ENCODE measurements at places on chromosomes 4 and X. TPM values are rescaled to one million over a fixed set of nuclear protein-coding genes. Genes with fewer than 3 reads are reported as not detected.
A peak's percentile ranks its signal among the peaks of the same experiment; 100 is the strongest.

DNA sequence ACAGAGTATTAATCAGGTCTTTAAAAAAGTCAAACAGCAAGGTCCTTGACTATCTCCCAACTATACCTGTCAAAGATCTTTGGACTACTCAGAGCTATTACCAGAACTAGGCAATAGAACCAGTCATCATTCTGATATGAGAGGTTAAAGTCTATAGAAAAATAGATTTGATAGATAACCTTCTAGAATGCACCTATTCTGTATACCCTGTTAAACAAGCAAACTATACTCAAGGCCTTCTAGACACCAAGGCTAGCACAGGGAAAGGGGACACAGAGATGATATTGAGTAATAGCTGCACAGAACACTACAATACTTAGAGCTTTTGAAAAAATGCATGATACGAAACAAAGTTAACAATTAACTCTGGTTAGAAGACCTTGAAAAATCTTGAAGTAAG lies 149.5 kb downstream of the NR3C2 start:
- no peak for DNase-seq

DNA sequence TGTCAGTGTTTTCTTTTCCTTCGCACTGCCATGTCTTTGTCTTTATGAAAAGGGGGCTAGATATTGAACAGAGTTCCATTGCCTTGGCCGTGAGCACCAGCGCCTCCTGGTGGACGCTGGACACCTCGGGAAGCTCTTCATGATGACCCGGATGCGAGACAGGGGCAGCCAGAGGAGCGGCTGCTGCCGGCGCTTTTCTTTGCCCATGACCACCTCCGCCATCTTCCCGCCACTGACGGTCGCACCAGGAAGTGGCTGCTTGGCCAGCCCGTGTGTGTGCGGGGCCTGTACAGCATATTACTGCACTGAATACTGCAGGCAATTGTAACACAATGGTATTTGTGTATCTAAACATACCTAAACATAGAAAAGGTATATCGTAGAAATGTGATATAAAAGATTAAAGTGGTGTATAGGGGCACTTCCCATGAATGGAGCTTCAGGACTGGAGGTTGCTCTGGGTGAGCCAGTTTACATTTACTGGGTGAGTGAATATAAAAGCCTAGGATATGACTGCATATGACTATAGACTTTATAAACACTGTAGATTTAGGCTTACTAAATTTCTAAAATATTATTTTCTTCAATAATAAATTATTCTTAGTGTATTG lies 15.8 kb upstream of the GRIA2 start:
- no peak for DNase-seq

SPANXC gene
- polyA plus RNA-seq = not detected

GRCh38 chrX:119391279-119391678 lies 7.9 kb upstream of the SLC25A43 start:
- no peak for DNase-seq

DNA sequence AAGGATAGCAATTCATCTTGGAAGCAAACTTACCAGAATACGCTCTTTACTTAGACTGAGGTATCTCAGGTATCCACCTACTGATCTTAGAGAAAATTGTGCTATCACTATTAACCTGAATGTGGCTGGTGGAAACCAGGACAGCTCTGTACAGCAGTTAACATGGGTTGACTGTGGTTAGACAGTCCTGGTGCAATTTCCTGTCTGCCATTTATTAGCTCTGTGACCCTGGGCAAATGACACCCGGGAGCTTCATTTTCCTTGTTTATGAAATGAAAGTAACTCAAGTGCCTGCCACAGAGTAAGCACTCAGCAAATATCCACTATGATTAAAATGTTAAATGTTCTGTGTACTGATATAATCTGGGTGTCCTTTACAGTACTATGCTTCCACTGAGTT lies 60.0 kb downstream of the SMC1A start:
- no peak for DNase-seq

DNA sequence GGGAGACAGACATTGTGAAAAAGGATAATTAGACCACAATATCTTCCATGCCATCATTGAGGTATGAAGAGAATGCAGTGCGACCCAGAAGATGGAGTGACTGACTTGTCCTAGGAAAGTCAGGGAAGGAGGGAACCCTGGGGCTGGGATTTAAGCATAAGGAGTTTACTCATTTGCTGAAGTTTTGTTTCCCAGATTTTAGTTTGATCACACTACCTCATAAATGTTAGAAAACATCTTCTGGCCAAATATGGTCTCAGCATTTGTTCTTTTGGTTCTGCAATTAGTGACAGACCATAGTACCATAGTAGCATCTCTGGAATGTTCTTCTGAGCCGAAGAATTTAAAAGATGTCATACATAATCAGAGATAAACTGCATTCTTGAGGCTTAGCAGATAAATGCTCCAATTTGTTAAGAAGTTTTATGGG lies 96.5 kb upstream of the PGRMC2 start:
- DNase-seq = no peak

GRCh38 chr4:149465955-149466354 lies 349.7 kb downstream of the IQCM start:
- peak; percentile 20 for DNase-seq

HTR2C gene
- not detected for polyA plus RNA-seq

DNA sequence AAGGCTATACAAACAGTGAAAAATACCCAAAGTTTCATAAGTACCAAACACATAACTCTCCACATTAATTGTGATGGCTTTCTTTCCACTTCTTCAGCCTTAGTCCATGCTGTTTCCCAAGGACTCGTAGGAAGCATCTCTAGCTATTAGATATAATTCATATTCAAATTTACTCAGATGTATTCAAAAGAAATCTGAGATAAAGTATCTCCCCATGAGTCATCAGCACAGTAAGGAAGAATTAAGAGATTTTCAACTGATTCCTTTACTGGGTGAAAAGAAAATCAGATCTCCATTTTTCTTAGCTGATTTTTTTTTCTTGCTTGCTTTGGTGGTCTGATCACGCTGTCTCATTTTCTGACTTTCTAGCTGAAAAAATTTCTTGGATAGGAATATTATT lies 71.7 kb downstream of the MID1 start:
- DNase-seq = no peak

All from hindlimb muscle (tissue), 1 donor.